ENCODE measurements at places on chromosomes 5 and 9.
A peak's percentile ranks its signal among the peaks of the same experiment; 100 is the strongest.

DNA sequence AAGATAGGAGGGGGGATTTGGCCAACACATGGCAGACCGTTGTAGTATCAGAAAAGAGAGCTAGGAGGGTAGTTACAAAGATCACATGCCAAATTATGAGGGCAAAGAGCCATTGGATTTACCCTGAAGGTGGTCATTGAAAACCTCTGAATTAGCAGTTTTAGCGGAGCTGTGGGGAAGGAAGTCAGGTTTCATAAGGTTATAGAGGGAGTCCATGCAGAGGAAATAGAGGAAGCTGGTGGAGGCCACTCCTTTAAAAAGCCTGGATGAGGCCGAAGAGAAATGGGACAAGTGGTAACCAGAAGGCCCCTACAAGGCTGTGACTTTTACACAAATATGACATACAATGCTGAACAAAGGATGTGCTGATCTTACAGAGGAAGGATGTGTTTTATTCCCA is 13.2 kb downstream of the DOCK8 start:
- DNase-seq: no peak

DNA sequence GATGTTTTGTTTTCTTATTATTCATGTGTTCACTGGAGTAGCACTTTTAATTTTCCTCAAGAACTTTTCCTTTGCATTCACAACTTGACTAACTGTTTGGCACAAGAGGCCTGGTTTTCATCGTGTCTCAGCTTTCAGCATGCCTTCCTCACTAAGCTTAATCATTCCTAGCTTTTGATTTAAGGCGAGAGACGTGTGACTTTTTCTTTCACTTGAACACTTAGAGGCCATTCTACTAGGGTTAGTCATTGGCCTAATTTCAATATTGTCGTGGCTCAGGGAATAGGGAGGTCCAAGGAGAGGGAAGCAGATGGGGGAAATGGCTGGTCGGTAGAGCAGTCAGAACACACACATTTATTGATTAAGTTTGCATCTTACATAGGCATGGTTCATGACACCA is 94.0 kb downstream of the ZNF462 start:
- no peak for DNase-seq

GRCh38 chr9:89514337-89514736 is 16.4 kb upstream of the SEMA4D start:
- DNase-seq: no peak

DNA sequence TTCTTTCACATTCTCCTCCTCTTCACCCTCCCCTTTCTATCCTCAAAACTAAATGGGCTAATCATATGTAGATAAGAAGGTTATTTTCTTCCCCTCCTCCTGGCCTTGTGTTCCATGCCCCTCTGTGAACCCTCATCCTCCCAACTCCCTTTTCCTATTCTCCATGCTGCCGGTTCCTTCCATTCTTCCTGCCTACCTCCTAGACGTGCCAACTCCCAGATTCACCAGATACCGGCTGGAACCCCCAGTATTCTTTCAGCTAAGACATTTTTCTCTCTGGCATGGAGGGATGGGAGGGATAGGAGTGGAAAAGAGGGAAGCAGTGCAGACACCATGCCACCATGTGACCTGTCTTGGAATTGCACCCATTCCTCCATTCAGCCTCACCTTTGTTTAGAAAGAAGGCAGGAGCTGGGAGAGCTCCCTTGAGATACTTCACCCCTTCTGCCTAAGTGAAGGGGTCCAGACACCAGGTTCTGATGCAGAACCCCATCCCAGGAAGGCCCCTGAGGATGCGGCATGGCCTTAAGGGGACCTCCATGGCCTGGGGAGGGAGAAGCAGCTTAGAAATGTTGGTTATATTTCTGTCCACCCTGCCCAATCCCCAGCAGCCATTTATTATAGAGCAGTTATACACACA is 4.8 kb downstream of the DNAJB5 start:
- no peak for DNase-seq

DNA sequence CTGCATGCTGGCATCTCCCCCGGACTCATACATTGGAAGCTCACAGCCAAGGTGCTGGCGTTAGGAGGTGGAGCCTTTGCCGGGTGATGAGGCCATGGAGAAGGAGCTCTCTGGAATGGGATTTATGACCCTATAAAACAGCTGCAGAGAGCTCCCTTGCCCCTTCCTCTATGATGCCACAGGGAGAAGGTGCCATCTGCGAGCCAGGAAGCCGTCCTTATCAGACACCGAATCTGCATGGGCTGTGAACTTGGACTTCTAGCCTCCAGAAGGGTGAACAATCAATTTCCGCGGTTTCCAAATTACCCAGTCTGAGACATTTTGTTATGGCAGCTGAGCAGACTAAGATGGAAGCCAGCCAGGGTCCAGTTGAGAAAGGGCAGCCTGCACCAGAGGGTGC is 381.2 kb upstream of the IRX1 start:
- no peak for DNase-seq

DNA sequence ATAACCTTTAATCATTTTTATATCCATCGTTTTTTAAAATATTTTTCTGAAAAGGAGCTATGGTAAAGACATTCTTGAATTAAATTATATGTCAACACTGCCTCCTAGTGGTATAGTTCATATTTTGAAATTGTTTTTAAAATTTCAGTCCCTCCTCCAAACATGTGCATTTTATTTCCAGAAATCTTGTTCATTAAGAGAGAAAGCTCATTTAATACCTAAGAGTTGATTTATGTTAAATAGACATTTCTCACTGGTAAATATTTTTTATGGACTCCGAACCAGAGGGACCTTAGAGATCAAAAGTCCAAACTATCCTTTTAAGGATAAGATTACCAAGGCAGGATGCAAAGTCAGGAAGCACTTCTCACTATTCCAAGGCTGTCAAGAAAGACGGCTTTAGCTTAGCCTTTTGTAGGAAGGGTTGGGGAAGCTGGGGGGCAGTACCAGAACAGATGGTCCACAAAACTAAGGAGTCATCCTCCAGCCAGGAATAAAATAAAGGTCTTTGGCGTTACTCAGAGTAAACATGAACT is 21.6 kb downstream of the BHMT start:
- peak; percentile 54 for DNase-seq

DNA sequence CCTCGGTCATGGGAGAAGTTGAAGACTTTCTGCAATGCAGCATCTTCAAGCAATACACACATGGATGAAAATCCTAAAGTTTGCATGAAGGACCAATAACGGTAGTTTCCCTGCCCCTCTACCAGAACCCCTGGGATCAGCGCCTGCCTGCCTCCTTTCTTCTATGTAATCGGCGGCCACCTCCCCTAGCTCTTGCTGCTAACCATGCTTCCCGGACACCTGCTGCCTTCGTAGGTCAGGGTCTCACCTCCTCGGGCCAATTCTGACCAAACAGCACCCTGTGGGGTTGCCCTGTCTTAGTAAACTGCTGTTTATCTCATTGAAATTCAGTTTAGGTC is 388 bp upstream of the MED10 start:
- no peak for DNase-seq

DNA sequence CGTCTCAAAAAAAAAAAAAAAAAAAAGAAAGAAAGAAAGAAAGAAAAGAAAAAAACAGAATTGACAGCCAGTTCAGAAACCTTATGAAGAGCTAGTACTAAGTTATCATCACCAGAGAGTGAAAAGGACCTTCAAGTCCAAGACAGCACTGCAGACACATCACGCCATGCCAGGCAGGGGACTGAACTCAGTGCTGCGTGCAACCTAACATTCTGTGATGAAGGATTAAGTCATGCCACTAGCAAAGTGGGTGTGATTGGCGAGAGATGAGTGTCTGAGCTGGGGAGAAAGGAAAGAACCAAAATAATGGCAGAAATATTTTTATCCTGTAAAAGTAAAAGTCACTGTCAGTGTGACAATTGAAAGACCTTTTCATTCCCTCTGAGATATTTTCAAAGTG is 54.7 kb downstream of the MAP1B start:
- no peak for DNase-seq

DNA sequence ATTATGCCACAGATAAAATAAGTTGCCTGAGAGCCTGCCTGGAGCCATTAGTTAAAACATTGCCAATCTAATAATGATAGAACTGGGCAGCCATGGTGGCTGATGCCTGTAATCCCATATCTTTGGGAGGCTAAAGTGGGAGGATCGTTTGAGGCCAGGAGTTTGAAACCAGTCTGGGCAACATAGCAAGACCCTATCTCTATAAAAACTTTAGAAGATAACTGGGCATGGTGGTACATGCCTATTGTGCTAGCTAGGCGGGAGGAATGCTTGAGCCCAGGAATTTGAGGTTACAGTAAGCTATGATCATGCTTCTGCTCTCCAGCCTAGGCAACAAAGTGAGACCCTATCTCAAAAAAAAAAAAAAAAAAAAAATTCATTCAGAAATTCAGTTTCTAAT is 52.6 kb downstream of the RAI14 start:
- no peak for DNase-seq

GRCh38 chr5:41447650-41448510 is 62.5 kb downstream of the PLCXD3 start:
- no peak for DNase-seq

GRCh38 chr9:109171926-109172325 is 4.9 kb upstream of the FRRS1L start:
- no peak for DNase-seq

GRCh38 chr9:20603524-20604268 is 18.6 kb downstream of the MLLT3 start:
- DNase-seq: no peak

DNA sequence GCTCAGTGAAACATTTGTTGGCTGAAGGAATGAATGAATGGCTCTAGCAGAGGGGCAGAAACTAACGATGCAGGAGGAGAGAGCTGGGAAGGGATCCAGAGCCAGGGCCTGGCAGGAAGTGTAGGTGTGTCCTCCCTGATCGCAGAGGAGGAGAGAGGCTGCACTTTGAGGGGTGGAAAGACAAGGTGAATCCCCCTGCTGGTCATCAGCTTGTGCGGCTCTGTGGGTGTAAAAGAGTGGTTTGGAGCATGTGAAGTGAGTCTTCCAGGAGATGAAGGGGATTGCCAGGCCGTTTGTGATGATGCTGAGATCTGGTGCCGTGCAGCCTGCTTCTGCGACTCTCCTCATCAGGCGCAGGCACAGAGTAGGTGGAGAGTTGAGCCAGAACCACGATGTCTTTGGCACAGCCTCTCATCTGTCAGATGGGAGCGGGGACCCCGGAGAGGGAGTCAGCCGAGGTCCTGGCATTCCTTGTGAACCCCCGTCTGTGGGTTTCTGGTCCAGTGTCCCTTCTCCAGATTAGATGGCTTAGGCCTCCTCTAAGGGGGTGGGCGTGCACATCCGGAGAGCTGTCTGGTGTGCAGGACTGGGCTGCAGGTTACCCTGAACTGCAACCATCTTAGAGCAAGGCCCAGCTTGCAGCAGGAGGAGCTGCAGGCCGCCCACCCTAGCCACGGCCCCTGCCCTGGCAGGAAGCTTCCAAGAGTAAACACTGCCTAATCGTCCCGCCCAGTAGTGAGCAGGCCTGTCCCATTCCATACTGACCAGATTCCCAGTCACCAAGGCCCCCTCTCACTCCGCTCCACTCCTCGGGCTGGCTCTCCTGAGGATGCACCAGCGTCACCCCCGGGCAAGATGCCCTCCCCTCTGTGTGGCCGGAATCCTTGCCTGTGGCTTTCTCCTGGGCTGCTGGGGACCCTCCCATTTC is at the start of gene ADAMTS13:
TSS of gene ADAMTS13 (plus strand) at position 753 of the 928 bp plus-strand sequence. CDS start at position 830, 77 bp downstream.
- no peak for DNase-seq

DNA sequence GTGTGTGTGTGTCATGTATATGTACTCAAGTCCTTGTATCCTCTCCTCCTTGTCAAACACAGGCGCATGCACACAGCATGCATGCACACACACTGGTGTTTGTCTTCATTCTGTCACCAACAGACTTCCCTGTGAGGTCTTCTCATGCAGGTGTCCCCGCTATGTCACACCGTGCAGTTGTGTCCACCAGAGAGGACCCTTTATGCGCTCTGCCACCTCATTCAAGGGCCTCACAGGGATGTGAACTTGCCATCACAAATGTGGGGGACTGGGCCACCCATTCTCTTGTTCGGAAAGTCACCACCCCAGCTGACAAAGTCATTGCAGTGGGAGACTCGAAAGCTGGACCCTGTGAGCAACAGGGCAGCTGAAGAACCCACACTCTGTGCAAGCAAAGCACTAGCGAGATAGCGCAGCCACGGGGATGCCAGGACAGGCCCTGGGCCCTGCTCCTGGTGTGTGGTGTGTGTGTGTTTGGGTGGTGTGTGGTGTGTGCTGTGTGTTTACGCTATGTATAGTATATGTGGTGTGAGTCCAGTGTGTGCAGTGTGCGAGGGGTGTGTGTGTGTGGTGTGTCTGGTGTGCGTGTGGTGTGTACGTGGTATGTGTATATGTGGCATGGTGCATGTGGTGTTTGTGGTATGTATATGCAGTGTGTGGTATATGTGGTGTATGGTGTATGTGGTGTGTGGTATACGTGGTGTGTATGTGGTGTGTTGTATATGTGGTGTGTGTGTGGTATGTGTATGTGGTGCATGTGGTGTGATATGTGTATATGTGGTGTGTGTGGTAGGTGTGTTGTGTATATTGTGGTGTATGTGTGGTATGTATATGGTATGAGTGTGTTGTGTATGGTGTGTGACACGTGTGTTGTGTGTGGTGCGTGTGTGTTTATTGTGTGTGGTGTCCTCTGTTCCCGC is 30.9 kb upstream of the NXNL2 start:
- DNase-seq: no peak

GRCh38 chr5:134824681-134825080 is 21.1 kb upstream of the C5orf24 start:
- no peak for DNase-seq

DNA sequence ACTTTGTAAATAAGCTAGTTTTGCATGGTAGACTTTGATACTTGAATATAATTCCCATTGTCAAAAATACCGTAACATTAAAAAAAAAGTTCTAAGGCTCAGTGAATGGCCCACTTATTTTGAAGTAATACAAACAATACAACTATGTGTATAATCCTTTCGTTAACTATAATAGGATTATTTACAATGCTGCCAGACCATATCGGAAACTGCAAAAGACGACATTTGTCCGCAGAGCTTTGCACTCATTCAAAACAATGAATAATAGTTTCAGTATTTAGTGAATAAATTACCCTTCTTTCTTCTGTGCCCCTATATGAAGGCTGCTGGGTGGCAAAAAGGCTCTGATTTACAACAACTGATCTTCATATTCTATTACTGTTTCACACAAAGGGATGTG is 121.8 kb downstream of the DROSHA start:
- no peak for DNase-seq

GRCh38 chr9:3858961-3859360 is 333.2 kb upstream of the RFX3 start:
- DNase-seq: no peak

- no peak for DNase-seq
Measured at GRCh38 chr9:25396828-25397227, 281.4 kb downstream of the TUSC1 start.

DNA sequence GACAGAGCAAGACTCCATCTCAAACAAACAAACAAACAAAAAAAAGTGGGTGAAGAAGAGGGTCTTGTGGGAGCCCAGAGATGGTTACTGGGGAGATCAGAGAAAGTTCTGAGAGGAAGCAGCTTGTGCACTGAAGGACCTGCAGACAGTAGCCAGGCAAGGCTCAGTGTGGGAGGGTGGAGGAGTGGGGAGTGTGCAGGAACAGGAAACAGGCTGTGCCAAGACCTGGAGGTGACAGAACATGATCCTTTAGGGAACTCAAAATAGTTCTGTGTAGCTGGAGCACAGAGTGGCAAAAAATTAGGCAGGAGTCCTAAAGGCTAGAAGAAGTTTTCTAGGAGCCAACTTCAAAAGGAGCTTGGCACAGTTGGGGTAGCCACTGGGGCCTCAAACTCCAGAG is 19.2 kb upstream of the NANS start:
- DNase-seq: no peak

- DNase-seq: no peak
Measured at GRCh38 chr5:21212026-21212425, 1224.0 kb upstream of the CDH18 start.

All from amniotic stem cell (primary cell).